ENCODE measurements at places on chromosomes 7 and 10.
A peak's percentile ranks its signal among the peaks of the same experiment; 100 is the strongest.

DNA sequence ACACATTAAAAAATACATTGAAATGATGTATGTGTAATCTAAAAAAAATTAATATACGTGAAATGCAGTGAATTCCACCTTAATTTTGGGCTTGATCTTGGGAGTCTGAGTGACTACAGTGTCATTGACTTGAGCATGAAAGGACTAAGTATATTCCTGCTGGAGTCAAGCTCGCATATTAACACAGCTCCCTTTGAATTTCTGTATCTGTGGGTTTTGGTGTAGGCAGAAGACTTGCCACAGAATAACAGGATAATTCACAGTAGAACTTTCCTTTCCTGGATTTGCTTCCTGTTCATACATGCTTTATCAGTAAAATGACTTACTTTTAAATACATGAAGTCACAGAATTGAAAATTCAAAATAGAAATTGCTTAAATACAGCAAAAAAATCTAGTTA, 55.3 kb downstream of the PPP1R9A start:
- DNase-seq = no peak

DNA sequence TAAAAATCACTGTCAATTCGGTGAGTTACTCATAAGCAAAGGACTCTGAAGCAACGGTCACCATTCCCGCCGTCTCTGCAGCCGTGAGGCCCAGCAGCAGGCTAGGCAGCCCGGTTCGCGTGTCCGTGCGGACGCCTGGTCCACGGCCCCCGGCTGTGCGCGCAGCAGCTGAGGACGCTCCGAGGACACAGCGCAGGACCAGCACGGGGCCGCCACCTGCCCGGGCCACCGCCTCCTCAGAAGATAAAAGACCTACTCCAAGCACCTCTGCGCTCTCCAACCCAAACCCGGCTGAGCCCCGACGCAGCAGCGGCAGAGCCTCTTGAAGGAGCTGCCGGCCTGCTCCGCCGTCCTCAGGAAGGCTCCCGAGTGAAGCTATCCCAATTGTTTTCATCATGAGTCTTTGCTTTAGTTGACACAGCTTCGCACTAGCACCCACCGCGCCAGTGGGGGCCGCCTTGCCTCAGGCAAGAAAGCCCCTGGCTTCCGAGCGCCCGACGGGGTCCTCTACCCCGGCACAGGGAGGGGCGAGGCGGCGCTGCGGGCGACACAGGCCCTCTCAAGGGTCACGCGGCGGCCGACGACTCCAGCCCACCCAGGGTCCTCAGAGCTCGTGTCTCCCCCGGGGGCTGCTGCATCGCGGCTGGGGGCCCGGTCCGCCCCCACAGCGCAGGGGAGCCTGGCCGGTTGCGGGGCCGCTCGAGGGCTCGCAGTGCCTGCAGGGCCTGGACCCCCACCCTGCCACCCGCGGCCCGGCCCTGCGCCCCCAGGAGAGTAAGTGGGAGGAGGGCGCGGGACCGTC, 16.9 kb upstream of the GPR146 start:
- DNase-seq = peak; percentile 50

- DNase-seq = no peak
These were observed 219.3 kb upstream of the TAC1 start for GRCh38 chr7:97512441-97513207.

GRCh38 chr10:24935504-24936292, 16.7 kb downstream of the PRTFDC1 start:
- DNase-seq = no peak

DNA sequence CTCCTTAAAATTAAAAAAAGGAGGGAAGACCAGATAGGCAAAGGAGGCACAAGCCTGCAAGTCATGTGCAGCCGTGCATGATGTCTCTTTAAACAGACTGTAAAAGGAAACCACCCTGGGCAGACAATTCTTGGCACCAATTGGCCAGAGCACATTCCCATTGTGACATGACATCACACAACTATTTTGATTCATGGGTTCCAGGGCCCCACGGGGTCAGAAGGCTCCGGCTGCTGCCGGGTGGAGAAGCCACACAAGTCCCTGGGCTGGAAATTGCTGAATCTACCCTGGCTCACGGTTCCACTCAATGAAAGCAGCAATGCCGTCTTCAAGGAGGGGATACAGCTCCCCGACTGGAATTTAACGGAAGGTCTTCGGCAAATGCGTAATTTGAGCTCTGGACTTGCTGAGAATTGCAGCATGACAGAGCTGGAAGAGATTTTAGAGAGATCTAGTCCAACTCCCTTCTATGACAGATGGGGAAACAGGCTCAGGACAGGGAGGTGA, 140.5 kb downstream of the PRKAG2 start:
- DNase-seq = peak; percentile 95

- no peak for DNase-seq
These were observed 468.1 kb upstream of the IGFBP3 start for GRCh38 chr7:46389146-46389545.
